ENCODE measurements at places on chromosomes 2 and 18.

DNA sequence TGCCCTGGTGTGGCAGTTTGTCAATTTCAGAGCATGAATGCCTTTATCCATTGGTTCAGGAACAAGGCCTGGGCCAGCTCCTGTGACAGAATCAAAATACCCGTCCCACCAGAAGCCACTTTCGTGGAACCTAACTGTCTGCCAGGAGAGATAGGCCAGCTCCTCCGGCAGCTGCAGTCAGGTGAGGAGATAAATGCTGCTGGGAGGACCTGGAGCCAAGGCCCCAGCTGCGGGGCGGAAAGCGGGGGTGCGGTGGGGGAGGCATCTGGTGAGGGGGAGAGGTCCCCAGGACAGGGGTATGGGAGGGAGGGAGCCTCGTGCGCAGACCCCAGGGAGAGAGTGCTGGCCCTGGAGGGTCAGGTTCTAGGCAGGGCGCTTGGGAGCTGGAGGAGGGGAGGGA lies 4.4 kb upstream of the ASB1 start:
- DNase-seq = no peak

DNA sequence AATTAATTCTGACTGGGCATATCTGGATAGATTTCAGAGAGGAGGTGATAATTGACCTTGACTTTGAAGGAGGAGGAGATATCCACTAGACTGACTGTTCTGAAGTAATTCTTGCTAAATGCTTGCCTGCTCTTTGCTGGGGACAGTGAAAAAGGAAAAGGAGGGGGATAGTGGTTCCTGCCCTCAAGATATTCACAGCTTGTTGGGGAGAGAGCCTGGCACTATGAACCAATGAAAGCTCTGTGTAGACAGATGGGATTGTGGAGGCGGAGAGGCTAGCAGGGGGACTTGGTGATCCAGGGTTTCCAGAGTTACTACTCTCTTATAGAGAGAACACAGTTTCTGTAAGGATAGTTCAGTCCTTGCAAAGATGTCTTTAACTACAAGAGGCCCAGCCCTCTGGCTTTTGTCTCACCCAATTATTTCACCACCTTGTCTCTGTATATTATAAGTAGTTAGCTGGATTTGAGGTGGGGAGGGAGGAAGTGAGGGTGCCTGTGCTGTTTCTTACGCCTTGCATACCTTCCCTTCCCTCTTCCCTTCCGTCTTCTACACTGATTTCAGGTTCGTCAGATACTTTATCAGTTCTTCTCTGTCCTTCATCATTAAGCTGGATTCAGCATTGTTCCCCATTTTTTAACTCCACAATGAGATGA lies 190.4 kb downstream of the PRKCE start:
- no peak for DNase-seq

- DNase-seq = no peak
Measured at GRCh38 chr2:67498931-67499330, 101.8 kb downstream of the ETAA1 start.

- DNase-seq = no peak
Measured at GRCh38 chr2:222835143-222835822, 25.6 kb upstream of the ACSL3 start.

GRCh38 chr18:63774511-63774910 lies 707 bp upstream of the SERPINB7 start:
- no peak for DNase-seq

DNA sequence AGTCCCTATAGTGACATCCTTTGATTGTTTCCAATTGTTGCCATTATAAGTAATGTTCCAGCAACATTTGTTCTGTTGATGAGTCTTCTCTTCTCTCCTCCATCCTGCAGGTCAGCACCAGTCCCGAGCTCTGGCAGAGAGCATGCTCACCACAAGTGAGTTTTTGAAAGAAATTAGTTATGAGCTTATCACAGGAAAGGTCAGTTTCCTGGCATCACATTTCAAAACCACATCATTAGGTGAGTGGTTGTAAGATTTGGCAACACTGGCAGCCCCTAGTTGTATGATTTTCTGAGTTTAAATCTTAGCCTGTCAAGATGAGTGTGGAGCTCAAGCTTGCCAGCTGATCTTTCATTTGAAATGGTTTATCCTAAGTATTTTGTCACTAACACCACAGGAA lies 149.6 kb downstream of the ESCO1 start:
- no peak for DNase-seq

DNA sequence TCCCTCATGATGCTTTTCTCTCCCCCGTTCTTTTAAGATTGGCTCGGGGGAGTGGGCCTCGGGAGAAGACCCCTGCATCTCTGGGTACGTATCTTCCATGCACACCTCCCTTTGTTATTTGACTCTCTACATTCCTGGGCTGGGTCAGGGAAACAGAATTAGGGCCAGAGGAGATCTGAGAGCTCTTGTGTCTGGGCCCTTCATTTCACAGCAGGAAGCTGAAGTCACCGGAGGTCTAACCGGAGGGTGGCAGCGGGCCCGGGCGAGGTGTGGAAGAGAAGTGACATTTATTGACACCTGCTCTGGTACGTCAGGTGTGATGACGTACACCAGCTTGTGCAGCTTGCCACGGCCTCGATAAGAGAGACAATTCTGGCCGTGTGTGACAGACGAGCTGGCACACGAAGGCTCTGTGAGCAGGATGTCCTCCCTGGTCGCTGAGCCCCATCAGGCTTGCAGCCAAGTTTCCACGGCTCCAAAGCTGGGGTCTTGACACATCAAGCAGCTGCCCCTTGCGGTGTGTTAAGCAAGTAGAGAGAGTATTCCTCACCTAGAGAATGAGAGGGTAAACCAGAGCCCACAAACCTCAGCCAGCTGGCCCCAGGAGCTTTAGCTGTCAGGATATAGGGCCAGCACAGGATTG lies 30.4 kb downstream of the TOGARAM2 start:
- no peak for DNase-seq

DNA sequence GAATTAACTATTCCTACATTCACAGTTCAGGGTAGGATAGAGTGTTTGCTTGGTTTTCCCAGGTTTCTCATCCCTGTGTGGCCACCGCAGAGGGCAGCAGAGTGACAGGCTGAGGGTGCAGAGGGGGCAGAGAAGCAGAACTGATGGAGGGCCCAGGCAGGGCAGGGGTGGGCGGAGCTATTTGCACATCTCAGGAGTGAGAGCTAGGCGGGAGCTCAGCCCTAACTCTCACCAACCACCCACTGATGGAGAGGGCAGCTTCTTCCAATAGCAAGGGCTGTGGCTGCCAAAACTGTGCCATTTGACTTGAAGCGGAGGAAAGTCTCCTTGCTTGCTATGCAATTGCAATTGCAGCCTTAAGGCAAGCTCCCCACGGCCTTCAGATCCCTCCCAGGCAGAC lies 12.0 kb upstream of the DARS1 start:
- peak; percentile 51 for DNase-seq

GRCh38 chr2:191620144-191620543 lies 57.8 kb upstream of the NABP1 start:
- no peak for DNase-seq

DNA sequence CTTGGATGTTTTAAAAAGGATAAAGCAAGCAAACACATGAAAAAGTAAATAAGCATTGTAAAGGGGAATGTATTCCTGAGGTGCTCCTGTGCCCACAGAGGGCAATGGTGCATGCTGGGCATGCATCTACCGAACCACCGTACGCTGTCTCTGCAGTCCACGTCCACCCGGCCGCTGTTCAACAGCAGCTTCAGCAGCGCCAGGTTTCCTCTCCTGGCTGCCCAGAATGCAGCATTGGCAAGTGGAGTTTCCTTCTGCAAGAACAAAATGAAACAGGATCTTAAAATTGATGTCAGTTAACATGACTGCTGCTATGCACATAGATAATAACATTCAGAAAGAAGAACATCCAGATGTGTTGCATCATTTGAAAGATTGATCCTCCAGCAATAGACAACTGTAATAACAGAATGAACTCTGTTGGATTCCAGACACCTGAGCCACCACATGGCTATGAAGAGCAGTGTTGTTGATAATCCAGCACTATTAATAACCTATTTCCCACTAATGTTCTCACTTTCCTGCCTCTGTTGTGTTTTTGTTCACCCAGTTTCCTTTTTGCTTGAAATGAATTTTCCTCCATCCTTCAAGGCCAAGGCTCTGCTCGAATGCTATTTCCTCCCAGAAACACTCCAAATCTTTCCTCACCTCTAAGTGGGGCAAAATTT lies 13.6 kb downstream of the ANKRD29 start:
- no peak for DNase-seq

DNA sequence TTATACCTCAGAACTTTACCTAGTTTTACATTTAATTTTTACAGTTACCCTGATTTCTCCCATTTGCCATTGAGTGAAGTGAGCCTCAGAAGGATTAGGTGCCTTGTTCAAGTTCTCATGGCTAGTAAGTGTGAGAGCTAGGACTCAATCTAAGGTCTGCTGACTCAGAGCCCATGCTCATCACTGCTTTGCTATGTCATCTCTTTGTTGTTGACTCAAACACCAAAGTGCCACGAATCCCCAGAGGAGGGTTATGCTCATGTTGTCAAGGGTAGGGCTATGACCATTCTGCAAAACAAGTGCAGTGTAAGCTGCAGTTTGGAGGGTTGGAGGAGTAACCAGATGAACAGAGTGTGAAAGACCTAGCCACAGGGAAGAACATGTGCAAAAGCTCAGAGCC lies 185.4 kb upstream of the SKOR2 start:
- no peak for DNase-seq

GRCh38 chr2:215071676-215072075 lies 66.8 kb downstream of the ABCA12 start:
- no peak for DNase-seq

DNA sequence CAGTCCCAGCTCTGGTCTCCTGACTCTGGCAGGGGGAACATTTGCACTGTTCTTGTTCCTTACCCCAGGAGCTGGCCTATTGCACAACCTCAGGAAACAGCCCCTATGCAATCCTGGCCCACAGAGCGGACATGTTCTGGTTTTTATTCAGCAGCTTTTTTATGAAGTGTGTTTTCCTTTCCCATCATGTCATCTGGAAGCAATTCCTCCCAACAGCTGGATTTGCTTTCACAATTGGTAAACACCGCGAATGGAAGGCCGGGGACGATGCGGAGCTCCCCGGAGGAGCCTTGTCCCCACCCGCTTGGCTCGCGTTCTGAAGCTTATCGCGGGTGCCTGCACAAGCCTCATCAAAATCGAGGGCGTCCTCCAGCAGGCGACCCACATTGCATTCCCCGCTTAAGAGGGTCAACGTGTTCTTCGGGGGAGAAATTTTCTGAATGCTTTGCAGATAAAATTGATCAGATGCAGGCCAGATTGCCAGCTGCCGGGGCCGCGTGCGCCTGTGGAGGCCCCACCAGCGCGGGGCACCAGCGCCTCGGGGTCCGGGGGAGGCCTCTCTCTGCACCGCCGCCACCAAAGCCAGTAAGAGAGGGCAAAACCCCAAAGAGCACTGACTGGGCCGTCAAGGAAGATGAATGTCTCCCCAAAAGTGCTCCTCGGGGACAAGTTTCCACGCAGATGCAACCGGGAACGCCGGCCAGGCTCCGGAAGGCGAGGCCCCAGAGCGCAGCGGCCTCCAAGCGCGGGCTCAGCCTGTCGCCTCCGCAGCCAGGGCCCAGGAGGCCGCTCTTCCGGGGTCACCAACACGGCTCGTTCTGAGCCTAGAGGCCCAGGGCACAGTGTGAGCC lies 60.3 kb upstream of the SP3 start:
- DNase-seq = no peak

DNA sequence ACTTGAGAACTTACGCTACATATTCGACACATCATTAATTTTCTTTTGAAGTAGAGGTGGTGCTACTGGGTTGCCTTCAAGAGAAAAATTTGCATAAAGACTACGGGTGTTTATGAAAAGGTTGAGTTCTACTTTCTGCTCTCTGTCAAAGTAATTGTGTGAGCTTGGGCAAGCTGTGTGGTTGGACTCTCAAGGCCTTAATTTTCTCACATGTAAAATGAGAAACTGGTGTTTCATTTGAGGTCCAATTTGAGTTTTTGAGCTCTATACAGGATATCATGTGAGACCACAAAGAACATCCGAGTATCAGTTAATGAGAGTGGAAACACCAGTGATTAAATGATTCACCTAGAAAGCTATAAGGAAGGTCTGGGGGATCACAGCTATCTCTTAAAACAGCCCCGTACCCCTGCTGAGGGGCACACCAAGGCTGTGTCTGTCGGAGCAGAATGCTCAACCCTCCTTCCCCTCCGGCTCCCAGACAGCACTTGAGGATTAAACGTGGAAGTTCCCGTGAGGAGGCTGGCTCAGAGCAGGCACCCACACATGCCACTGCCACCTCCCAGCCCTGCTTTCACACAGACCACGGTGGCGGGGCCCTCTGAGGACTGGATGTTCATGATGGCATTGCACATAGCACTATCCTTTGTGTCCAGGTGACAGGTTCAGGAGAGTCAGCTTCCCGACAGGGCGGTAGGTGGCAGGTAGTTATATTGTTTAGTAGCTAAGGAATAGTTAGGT lies 191.8 kb downstream of the RNF144A start:
- no peak for DNase-seq

- DNase-seq = no peak
Measured at GRCh38 chr2:134079373-134079772, 174.5 kb upstream of the MGAT5 start.

DNA sequence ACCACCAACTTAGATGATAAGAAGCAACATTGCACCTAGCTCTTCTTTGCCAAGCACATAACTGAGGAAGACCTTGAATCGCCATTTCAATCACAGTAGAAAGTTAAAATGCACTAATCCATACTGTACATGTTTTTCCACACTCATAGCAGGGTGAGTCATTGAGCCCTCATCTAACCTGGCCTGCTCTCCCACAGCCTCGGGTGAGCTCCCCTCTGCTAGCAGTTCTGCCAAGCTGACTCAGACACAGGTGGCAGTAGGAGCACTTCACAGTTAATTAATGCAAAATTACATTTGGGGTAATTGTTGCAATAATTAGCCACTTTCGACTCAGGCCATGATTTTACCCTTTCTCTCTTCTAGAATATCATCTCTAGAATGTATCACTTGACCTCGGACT lies 1632.8 kb upstream of the CELF4 start:
- DNase-seq = no peak

DNA sequence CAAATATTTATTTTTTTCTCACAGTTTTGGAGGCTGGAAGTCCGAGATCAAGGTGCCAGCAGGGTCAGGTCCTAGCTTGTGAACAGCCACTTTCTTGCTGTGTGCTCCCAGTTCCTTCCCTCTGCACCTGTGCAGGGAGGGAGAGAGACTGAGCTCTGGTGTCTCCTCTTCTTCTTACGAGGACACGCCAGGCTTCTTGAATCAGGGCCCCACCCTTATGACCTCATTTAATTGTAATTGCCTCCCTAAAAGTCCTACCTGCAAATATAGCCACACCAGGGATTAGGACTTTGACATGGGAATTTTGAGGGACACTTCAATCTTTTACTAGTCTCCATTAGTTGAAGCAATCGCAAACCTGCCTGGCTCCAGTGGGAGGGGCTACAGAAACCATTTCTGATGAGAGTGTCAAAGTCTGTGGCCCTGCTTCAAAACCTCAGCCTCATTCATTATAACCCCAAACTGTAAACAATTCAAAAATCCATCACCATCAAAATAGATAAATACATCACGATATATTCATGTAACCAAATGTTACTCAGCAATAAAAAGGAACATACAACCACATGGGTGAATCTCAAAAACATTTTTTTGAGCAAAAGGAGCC lies 18.2 kb upstream of the SEH1L start:
- DNase-seq = no peak

DNA sequence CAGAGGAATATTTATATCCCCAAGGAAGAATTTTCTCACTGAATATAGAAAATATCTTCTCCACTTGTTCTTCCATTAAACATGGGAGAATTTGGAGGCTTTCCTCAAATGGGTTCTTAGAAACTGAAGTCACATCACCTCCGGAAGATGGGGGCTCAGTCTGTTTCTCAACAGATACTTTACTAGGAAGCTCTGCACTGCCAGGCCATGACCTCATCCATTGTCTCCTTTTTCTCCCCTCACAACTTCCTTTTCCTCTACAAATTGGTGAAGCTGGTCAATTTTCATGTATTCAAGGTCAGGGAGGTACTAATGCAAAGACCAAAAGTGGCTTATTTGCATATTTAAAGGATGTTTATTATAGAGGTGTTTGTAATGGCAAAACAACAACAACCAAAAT lies 173.1 kb downstream of the RNF152 start:
- DNase-seq = no peak
